ENCODE measurements at places on chromosomes 11 and 22.

DNA sequence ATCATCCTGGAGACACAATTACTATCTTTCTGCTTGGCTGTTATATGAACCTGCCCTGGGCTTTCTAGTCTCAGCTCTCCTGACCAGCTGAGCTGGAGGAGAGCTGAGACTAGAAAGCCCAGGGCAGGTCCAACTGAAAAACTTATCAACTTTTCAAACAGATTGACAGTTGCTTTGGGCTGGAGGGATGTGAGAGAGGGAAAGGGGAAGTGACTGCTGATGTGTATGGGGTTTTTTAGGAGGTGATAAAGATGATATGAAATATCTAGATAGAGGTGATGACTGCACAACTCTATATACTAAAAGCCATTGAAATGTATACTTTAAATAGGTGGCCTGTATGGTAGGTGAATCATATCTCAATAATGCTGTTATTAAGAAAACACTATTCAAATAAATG, 60.2 kb upstream of the CHRM4 start:
- DNase-seq: no peak

GRCh38 chr22:20000246-20001081, 16.2 kb downstream of the ARVCF start:
- DNase-seq: no peak

- no peak for DNase-seq
Observed at GRCh38 chr11:68498903-68499883, 38.6 kb downstream of the PPP6R3 start.

DNA sequence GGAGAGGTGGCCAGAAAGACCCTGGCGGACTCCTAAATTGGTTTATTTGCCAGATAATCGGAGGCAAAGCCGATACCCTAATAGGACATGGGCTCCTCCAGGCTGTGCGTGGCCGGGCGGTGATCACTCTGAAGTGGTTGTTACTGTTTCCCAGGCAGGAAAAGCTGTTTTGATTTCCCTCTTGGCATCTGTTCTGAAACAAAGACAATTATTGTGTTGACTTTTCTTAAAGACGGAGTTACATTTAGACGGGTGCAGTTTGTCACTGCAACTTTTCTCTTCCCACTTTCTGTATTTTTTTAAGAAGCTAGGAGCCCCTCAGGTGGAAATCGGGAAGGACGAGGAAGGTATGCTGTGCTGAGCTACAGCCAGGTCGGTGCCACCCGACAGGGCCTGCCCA, 1288.4 kb downstream of the BRD1 start:
- DNase-seq: no peak

DNA sequence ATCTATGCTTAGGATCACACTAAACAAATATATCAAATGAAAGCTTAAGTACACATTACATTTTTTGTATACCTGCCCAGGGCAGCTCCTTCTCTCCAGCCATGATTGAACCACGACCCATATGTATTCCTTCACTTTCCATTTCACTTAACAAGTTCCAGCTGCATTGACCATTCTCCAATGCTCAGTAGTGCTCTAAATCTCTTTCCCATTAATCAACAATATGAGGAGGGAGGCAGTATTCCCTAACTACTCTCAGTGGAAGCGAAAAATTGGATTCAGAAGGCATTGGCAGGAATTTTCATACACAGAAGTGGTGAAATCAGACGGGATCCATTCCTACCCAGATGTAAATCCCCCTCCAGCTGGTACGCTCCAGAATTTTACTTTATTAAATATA, 372.0 kb upstream of the LUZP2 start:
- no peak for DNase-seq

GRCh38 chr11:41056892-41057569, 402.4 kb downstream of the LRRC4C start:
- DNase-seq: no peak

DNA sequence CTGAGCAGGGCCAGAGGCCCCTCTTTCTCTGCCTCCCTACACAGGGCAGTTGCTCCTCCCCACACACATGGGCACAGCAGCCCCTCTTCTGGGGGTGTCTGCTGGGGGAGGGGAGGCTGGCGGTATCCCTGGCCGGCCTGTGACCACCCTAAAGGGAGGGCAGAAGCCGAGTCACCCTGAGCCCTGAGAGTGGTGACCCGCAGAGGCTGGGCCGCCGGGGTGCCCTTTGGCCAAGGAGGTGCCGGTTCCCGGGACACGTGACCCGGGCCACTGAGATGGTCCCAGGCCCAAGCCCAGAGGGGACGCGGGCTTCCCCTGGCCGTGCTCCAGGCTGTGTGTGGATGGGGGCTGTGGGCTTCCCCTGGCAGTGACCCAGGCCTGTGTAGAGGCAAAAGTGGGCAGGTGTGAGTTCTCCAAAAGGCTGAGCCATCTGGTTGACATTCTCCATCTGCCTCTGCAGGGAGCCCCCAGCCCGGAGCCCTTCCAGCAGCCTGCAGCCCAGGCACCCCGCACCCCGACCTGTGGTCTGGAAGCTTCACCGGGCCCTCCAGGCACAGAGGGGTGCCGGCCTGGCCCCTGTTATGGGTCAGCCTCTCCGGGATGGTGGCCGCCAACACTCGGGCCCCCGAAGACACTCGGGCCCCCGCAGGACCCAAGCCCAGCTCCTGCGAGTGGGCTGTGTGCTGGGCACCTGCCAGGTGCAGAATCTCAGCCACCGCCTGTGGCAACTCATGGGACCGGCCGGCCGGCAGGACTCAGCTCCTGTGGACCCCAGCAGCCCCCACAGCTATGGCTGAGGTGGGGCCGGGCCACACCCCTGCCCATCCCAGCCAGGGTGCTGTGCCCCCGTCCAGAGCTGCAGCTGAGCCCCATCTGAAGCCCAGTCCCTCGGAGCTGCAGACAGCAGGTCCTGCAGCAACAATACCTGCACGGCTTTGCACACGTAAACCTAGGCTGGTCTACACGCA, 1.0 kb downstream of the ADM2 start:
- DNase-seq: no peak

GRCh38 chr11:128835741-128836430, 31.2 kb downstream of the KCNJ1 start:
- DNase-seq: no peak

- no peak for DNase-seq
Observed at GRCh38 chr22:32917577-32918354, 116.3 kb downstream of the TIMP3 start.

DNA sequence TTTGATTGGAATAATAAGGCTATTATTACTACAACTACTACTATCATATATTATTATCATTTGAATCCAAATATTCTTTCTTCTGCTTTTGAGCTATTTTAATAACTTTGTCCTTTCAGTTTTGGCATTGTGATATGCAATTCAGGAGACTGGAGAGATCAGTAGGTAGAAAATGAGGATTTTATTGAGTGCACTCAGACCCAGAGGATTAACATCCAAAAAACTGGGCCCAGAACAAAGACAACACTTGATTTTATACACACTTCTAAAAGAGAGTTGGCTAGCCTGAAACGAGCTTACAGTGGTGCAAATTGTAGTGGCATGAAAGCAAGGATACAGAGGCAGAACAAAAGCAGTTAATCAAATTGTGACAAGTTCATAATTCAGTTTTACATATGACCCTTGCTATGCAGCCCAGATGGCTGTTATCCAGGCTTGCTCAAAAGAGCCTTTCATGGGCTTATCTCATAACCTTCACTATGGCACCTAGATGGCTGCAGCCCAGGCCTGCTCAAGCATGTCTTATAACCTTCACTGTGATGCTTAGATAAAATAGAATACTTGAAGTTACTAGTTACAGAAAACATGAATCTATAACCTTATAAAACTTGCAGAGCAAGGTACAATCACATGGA, 796.3 kb upstream of the RAG2 start:
- DNase-seq: no peak

GRCh38 chr11:118124929-118125535, 27.6 kb downstream of the SCN4B start:
- DNase-seq: no peak

DNA sequence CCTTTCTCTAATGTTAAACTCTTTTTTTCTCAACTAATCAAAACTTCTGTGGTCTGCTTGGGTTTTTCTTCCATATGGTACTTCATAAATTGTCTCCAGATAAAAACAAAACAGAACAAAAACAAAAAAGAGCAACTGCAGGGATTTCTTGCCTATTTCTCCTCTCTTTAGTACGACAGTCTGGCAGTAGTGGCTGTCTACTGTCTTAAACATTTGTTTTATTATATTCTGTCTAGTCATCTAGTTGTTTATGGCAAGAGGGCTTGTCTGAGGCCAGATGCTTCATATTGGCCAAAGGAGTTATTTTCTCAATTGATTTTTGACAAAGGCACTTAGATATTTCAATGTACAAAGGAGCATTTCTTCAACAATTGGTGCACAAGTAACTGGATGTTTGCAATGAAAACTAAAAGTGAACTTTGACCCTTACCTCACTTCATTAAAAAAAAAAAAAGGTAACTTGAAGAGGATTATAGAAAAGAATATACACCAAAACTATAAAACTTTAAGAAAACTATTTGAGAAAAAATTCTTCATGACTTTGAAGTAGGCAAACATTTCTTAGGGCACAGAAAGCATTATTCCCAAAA, 404.2 kb downstream of the LUZP2 start:
- DNase-seq: no peak

GRCh38 chr11:381501-382072, 12.3 kb downstream of the B4GALNT4 start:
- DNase-seq: no peak

GRCh38 chr11:120465921-120466534, 45.5 kb upstream of the GRIK4 start:
- DNase-seq: no peak

GRCh38 chr22:27386186-27386585, 415.4 kb downstream of the MN1 start:
- no peak for DNase-seq

- DNase-seq: no peak
Observed at GRCh38 chr11:23680488-23681230, 816.2 kb upstream of the LUZP2 start.

DNA sequence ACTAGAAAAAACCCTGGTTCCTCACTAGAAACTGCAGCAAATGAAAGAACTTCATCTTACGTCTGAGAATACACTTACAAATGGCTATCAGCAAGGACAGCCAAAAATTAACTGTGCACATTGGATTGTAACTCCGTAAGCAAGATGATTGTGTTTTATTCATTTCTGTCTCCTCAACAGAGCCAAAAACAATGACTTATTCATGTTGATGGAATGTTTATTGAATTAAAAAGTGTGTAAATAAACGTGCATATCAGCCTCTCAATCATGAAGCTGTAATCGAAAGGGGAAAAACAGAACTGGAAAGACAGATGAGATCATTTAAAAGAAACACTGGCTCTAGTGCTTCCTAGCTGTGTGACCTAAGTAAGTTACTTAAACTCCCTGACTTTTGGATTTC, 307.5 kb upstream of the ZC3H12C start:
- DNase-seq: no peak

- no peak for DNase-seq
Observed at GRCh38 chr11:133832991-133833897, 12.1 kb downstream of the SPATA19 start.

- no peak for DNase-seq
Observed at GRCh38 chr11:94734563-94735275, 33.4 kb upstream of the AMOTL1 start.

DNA sequence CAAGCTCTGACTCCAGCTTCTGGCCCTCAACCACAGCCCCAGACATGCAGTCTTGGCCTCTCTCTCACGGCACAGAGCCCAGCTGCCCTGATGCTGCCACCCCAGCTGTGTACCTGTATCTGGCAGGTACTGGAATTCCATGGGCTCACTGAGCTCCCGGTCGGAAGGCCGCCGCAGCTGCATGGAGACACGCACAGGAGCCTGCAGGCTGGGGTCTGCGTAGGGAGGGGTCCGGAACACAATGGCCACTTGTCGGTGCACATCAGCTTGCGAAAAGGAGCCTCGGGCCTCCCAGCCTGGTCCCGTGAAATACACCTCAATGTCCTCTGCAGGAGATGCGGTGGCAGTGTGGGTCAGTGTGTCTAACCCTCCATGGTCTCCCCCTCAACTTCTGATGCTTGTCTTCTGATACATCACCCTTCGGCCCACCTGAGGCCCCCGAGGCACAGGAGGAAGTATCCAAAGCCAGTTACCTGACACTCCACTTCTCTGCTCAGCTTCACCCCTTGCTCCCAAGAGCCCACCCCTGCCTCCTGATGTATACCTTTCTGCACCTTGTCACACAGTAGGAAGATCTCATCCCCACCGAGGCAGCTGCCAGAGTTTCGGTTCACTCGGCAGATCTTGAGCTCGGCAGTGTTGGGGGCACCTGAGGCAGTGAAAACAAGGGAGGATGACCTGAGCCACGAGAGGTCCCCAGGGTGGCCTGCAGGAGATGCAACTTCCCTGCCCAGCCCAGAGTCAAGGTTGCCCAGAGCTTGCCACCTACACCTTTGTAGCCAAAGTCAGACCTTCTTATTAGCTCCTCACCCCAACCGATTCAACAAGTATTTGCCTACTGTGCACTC, 4.3 kb downstream of the RELA start:
- DNase-seq: no peak

- DNase-seq: no peak
Observed at GRCh38 chr22:41286639-41287091, 678 bp upstream of the RANGAP1 start.

DNA sequence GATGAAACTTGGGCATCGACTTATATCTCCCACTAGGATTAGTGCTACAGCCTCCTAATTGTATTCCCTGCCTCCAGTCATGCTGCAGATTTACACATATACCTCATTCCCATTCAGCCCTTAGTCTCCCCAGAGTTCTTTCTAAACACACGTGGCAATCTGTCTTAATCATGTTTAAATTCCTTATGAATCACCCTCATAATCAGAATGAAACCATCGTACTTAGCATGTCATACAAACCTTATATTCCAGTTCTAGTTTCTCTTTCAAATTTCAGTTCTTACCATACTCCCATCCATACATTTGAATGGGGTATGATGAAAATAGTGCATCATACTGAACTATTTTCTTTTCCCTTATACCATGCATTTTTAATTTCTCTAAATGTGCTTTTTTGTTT, 6.0 kb upstream of the OR10A2 start:
- DNase-seq: no peak

- DNase-seq: no peak
Observed at GRCh38 chr11:126082251-126083109, 19.8 kb upstream of the CDON start.

DNA sequence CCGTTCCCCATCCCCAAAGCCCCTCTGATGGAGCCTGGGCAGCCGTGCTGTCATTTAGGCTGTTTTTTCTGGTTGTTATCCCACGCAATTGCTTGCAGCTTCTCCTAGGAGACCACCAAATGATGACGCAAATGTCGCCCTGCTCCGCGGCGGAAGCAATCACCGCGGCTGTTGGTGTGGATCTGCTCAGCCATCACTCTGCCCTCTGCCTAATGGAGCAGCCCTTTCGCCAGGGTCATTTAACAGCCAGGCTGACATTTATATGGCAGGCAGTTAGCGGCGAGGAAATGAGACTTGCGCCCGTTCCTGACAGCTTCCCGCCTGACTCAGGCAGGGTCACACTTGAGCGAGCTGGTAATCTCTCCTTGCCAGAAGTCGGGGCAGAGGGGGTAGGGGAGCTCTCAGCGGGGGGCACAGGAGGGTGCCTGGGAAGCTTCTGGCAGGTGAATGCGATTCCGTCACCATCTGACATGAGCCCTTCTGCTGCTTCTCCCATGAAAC, 97.9 kb upstream of the RTL6 start:
- no peak for DNase-seq

GRCh38 chr11:398826-399225, 4.8 kb downstream of the PKP3 start:
- no peak for DNase-seq

- DNase-seq: no peak
Observed at GRCh38 chr11:121063728-121064127, 37.3 kb upstream of the TECTA start.

All from CD4-positive, alpha-beta T cell treated with Interleukin-4 for 1 hour (primary cell).